ENCODE measurements at places on chromosomes 4 and X.

GRCh38 chrX:150907474-150907873 is 9.0 kb upstream of the CD99L2 start:
- no peak for DNase-seq

- no peak for DNase-seq
Measured at GRCh38 chr4:125689805-125690204, 375.1 kb downstream of the FAT4 start.

DNA sequence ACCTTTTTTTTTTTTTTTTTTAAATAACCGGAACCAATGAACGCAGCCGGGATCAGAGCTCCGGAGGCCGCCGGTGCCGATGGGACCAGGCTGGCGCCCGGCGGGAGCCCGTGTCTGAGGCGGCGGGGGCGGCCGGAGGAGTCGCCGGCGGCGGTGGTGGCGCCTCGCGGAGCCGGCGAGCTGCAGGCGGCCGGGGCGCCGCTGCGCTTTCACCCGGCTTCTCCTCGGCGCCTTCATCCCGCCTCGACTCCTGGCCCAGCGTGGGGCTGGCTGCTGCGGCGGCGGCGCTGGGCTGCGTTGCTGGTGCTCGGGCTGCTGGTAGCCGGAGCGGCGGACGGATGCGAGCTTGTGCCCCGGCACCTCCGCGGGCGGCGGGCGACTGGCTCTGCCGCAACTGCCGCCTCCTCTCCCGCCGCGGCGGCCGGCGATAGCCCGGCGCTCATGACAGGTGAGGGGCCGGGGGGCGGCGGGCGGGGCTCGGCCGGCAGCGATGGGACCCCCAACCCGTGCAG is 337 bp downstream of the STIM2 start:
- DNase-seq = peak; percentile 80

- no peak for DNase-seq
Measured at GRCh38 chr4:38504396-38504715, 159.6 kb upstream of the KLF3 start.

DNA sequence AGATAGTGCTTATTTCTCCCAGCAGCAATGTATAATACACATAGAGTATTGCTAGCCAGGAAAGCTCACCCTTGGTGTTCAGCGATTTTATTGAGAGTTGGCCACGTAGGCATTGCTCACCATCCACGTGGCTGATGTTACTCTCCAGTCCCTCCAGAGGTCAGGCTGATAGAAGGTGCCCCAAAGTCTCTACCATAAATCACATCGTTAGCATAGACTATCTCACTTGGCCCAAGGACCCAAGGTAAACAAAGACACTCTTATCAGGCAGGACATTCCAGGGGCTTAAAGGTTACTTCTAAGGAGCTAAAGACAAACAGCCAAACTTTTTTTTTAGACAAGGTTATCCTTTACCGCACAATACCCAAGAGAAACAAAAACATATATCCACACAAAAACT is 30.3 kb upstream of the RGN start:
- no peak for DNase-seq

GRCh38 chr4:137853424-137853823 is 321.1 kb upstream of the PCDH18 start:
- DNase-seq = no peak

Data from B cell (primary cell).